ENCODE measurements at places on chromosomes 5 and 9.
A peak's percentile ranks its signal among the peaks of the same experiment; 100 is the strongest.

GRCh38 chr9:95989297-95989696 lies 113.8 kb downstream of the ERCC6L2 start:
- DNase-seq: no peak

DNA sequence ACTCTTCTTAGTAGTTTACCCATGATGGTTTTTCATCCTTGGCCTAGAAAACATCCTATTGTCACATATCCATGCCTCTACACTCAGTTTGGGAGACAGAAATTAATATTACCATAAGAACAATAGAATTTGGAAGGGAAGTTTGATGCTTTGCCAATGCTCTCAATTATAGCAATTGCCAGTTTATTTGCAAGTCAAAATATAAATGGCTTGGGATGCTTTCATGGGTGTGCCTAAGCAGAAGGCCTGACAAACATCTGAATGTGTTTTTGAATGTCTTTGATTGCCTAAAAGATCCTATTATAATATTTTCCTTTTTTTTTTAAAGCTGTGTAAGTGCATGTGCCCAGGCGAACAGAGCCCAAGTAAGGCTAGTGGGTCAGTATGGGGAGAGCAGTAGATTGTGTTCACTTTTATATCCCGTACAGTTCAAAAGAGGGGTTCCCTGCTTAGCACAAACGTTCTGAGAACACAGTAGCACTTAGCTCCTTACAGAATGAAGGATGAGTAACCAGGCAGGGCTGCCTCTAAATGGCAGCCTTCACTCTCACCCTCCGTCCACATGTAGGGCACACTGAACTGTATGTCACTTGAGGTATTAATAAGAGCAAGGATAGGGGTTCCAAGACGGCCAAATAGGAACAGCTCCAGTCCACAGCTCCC lies 56.0 kb upstream of the AGXT2 start:
- DNase-seq: no peak

DNA sequence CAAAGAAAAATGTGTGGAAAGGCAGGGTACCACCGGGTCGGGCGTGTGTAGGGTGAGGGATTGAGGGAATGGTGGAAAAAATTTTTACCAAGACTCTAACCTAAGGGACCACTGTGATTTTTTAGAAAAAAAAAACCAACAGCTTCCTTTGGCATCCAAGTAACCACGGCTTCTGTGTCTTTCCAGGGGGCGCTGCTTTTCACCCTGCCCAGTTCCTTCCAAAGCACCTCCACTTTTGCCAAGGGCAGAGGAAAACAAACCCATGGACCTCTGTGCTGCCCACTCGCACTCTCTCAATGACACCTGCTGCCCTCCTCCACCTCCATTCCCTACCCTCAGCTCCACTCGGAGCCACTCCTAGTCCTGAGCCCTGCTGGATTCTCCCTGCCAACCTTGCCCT lies 381.0 kb downstream of the ENC1 start:
- DNase-seq: no peak

DNA sequence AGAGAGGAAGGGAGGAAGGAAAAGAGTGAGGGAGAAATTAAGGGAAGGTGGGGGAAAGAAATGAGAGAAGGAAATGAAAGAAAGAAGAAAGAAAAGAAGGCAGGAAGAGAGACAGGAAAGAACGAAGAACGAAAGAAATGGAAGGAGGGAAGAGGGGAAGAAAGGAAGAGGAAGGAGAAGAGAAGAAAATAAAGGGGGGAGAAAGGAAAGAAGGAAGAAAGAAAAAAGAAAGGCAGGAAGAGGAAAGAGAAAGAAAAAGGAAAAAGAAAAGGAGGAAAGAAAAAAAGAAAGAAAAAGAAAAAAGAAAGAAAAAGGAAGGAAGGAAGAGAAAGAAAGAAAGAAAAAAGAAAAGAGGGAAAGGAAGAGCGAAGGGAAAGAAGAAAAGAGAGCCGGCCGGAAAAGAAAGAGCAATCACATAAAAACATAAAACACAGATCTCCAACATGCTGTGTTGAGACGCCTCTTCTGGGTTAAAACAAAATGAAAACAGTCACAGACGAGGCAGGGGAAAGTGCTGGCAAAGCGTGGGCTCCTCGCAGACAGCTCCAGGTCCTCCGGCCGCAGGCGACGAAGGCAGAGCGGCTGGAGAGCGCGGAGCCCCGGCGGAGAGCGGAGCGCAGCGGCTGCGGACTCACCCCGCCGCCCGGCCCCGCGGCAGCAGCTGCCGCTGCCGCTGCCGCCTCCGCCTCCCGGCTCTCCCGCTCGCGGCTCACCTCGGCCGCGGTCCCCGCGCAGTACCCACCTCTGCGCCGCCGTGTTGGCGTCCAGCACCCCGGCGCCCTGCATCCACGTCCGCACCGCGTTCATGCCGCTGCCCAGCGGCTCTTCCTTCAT lies 896 bp downstream of the EBF1 start:
- no peak for DNase-seq

- DNase-seq: no peak
Measured at GRCh38 chr9:112789891-112790774, 39.6 kb downstream of the SNX30 start.

- DNase-seq: no peak
Measured at GRCh38 chr5:16870878-16871277, 65.2 kb downstream of the MYO10 start.

DNA sequence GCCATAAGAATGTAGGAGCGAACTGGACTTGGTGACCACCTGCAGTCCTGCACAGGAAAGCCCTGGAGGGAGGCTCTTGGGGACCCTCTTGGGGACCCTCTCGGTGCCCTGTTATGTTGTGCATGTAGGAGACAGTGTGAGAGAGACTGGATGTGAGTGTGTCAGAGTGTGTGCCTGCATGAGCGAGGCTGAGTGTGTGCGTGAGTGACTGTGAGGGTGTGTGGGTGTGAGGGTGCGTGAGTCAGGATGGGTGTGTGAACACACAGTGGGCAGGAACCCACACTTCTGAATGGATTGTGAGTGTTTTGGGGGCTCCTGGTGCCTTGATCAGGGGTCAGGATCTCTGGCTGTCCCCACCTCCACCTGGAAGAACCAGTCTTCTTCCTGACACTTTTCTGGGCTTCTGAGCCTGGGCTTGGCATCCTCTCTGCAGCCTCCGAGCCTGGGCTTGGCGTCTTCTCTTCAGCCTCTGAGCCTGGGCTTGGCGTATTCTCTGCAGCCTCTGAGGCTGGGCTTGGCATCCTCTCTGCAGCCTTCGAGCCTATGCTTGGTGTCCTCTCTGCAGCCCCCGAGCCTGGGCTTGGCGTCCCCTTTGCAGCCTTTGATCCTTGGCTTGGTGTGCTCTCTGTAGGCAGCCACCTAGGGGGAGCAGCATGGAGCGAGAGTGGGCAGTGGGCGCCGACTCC lies 25.6 kb upstream of the ANKRD33B start:
- DNase-seq: no peak

DNA sequence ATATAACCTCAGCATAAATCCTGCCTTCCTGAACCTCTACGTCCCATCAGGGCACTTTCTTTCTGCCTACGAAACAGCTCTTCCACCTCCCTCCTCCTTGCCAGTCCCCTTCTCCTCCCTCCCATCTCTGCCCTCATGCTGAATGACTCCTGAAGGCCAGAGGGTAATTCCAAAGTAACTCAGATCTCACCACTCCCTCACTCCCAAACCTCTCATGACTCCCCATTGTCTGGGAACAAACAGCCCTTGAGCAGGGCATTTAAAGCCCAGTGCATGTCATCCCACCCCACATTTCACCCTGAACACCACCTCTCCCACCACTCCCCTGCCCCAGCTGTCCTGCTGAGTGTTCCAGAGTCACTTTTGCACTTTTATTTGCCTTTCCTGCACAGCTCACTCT lies 8.9 kb upstream of the FBP1 start:
- no peak for DNase-seq

DNA sequence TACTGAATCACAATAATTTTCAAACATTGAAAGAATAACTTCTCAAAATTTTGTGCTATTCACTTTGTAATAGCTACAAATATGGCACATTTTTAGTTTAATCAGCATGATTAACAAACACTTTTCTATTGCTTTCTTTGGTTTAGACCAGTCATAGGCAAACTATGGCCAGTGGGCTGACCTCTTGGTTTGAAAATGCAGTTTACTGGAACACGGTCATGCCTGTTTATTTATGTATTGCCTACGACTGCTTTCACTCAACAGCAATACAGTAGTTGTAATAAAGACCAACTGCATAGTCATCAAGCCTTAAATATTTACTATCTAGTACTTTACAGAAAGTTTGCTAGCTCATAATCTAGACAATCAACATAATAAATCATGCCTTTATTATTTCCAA lies 810.8 kb downstream of the TLE1 start:
- no peak for DNase-seq

- no peak for DNase-seq
Measured at GRCh38 chr9:125805057-125805456, 57.9 kb downstream of the PBX3 start.

DNA sequence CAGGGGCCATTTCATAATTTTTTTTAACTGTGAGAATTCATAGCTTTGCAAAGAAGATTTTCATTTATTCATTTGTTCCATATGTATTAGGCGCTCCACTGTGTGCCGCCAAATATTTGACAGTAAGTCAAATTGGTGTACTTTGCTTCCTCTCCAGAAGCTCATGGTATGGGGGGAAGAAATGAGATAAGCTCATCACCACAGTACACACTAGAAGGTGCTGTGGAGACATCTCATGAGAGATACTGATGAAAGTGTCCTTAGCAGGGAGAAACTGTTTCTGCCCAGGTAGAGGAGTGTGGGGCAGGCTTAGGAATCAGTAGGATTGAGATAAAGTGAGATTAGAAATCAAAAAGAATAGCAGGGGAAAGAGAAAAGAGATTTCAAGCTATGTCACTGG lies 136.2 kb downstream of the CDH6 start:
- DNase-seq: no peak

- DNase-seq: no peak
Measured at GRCh38 chr9:131056781-131057506, 39.4 kb upstream of the AIF1L start.

GRCh38 chr5:107314330-107314729 lies 356.4 kb downstream of the EFNA5 start:
- DNase-seq: no peak

- DNase-seq: peak; percentile 11
Measured at GRCh38 chr5:110757118-110757729, 18.4 kb downstream of the SLC25A46 start.

GRCh38 chr9:88090151-88090581 lies 48.1 kb downstream of the SPATA31C2 start:
- DNase-seq: no peak

- DNase-seq: no peak
Measured at GRCh38 chr9:112887381-112887780, 3.3 kb downstream of the SLC46A2 start.

DNA sequence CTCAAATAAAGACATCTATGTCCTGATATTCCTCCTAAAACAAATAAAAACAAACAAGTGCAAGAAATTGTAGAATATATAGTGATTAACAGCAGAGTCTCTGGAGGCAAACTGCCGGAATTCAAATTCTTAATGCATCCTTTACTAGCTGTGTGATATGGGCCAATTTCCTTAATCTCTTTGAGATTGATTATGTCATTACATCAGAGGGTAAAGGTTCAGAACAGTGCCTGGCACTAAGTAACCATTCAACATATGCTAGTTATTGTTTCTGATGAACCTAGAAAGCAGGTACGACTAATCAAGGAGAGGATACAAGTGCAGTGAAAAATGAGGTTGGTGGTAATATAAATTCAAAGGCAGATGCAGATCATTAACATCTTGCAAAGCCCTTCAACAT lies 81.1 kb upstream of the ADAMTS19 start:
- no peak for DNase-seq

GRCh38 chr9:111298111-111298510 lies 31.9 kb downstream of the OR2K2 start:
- no peak for DNase-seq

GRCh38 chr5:167259806-167260205 lies 1031.6 kb upstream of the WWC1 start:
- DNase-seq: no peak

Data from NCI-H1048 (cell line).